Activated T-cell treated with anti-CD3 and anti-CD28 coated beads for 1 hour (primary cell): ENCODE measurements at places on chromosomes 3 and 15.

GRCh38 chr3:187966636-187967406, 187.1 kb upstream of the LPP start:
- no peak for DNase-seq

- no peak for DNase-seq
These were observed 156.3 kb downstream of the TIGIT start for GRCh38 chr3:114450008-114450596.

DNA sequence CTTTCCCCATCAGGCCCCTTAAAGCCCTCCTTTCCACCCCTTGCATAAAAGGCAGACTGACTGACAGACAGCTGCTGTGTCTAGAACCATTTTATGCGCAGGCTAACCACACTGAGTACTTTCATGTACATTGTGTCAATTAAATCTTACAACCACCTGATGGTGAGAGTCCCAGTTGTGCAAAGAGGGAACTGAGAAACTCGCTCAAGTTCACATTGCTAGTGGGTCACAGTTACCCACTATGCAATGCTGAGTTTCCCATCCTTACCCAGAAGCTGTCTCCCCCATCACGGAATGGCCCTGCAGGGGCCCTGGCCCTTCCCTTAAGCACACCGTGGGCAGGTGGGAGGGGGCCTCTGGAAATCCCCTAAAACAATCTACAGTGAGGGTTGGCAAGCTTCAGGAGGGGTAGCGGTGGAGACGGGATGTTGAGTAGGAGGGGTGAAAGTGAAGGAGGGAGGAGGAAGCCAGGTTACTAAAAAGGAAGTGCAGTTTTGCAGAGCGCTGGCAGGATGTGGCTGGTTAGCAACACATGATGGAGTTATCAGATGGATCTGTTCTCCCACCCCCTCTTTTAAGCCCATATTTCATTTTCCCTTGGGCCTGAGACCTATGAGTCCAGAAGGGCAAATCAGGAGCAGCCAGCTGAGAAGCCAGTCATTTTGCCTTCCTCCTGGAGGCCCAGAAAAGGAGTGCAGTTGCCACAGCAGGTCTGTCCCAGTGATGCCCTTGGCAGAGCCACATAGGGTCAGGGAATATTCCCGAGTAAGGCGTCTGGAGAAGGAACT, 30.0 kb downstream of the STARD5 start:
- peak; percentile 48 for DNase-seq

GRCh38 chr15:35141743-35142471, 56.8 kb upstream of the NANOGP8 start:
- DNase-seq = no peak

DNA sequence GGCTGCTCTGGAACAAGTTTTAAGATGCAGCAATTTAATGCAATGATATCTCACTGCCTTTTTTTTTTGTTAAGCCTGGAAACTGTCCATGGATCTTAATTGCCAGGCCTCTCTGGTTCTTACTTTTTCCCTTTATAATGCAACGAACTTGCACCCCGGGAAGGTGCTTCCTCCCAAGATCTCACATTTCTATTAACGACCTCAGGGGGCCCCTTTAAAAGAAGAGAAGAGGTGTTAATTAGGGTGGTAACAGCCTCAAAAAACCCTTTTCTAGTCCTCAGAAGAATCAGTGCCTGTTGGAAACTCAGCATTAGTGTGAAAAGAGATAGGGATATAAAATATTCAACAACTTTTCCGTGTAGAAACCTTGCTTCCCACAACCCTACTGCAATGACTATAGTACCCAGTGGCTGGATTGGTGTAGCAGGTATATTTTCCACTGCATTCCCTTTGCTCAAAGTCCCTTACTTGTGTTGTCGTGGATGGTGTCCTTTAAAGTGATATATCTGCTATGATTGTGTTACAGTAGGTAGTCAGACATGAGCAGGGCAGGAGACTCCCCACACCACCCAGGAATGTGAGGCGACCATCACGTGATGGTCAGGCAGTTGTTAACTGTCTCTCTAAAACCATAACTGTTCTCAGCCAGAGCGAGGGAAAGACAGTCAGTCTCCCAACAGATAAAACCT, 121.8 kb downstream of the CTNNB1 start:
- no peak for DNase-seq

GRCh38 chr15:62553911-62554563, 389.0 kb upstream of the C2CD4B start:
- no peak for DNase-seq
